ENCODE measurements at places on chromosomes 2 and 18.

GRCh38 chr2:226581004-226581403 is 218.6 kb downstream of the IRS1 start:
- no peak for DNase-seq

DNA sequence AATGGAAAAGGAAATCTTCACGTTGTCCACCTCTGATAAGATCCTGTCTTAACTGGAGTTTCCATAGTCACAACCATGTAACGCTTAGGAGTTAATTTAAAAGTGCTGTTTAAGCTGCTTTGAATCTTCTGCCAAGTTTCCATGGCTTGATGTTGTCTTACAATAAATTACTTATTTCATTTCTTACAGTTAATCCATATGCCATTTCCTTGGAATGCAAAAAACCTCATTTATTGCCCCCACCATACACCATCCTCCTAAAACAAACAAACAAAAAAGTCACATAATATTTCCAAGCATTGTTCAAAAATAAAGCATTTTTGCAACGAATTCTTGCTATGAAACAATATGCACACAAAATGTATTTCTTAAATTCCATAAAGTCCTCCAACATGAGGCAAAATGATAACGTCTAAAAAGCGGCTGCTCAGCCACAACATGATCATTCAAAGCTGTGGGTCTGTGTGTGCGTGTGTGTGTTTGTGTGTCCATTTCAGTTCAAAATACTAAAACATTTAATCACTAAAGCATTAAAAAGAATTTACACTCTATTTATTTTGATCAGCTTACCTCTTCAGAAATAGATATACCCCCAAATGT is 46.8 kb upstream of the PXDN start:
- DNase-seq, result no peak

- no peak for DNase-seq
Observed at GRCh38 chr18:47750889-47751423, 179.5 kb downstream of the SMAD2 start.

DNA sequence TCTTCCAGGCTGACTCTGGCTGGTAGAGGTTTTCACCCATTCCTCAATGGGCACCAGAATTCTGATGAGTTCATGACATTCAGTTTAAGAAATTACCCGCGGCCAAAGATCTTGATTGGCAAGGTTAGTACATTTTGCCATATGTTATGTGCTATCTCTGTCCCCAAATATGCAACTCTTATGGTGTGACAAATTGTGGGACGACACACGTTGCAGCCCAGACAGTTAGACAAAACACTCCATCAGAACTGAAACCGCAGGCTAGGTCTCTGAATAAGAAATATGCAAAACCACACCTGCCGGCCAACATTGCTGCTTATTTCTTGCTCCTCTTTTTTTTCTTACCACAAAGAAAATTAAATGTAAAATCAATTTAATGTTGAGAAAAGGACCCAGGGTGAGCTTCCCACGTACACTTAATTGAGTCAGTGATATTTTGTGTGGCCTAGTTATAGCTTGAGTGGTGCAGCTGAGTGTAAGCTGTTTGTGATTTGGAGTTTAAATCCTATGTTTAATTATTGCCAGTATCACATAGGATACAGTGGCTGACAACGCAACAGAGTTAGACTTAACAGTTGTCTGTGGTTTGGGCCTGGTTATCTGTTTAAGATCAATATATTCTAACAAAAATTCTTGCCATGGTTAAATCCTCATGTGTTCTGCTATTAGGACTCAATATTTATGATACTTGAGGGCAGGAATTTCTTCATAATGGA is 35.7 kb upstream of the LTBP1 start:
- no peak for DNase-seq

GRCh38 chr2:128364441-128364911 is 45.8 kb upstream of the HS6ST1 start:
- no peak for DNase-seq

GRCh38 chr2:120624738-120625446 is 110.8 kb upstream of the GLI2 start:
- DNase-seq, result no peak

DNA sequence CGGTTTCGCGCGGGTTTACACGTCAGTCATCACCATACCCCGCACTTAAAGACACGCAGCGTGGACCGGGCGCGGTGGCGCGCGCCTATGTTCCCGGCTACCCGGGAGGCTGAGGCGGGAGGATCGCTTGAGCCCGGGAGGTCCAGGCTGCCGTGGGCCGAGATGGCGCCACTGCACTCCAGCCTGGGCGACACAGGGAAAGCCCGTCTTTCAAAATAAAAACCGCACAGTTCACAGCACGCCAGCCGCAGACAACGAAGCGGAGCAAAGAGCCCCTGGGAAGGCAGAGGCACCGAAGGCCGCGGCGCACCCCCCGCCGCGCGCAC is 328 bp downstream of the DTYMK start:
- DNase-seq, result no peak

DNA sequence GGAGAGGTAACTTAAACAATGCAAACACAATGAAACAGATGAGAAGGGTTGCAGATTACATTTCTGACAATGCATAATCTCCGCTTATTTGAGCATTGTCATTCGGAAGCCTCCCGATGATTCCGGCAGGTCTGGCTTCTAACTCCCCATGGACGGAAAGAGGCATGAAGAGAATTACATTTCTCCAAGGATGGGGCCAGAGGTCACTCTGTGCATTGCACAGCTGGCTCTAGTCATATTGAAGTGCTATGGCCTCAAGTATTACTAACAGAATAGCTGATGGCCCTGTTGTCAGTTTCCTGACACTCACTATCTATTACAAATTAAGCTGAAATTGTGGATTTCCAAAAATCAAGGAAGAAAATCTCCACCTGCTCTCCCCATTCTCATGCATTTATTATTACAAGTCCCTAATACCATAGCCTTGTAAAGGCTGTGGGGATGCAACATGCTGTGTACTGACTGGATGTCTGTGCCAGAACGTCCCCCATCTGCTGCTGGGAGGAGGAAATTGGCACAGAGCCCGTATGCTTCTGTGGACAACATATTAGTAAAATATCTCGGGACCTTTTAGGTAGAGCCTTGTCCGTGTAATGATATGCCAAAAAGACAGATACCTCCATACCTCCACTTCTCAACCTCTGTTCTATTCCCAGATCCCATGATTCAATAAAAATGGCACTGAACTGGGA is 168.1 kb downstream of the SETBP1 start:
- no peak for DNase-seq
